ENCODE measurements at places on chromosomes 2 and 18. TPM values are rescaled to one million over a fixed set of nuclear protein-coding genes. Genes with fewer than 3 reads are reported as not detected.

DNA sequence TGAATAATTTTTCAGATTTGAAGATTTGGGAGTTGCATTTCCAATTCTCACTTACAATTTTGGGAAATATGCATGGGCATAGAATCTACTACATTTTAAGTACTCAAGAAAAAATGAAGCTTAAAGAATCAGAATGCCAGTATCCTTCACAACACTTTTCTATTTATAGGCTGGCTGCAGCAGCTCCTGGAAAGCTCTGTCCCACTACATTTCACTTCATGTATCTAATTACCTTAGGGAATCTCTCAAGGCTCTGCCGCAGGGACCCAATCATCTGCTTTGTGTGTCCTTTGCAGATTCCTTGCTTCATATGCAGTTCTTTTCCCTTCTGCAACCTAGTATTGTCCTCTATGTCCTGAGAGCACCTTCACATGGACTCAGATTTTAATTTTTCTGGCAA, 102.9 kb downstream of the NUP35 start:
- no peak for DNase-seq

Gene ARHGEF4
- 6.5 TPM for total RNA-seq

GRCh38 chr2:170815746-170816503, 762 bp upstream of the GAD1 start:
- DNase-seq, result peak; percentile 85

GRCh38 chr2:120791243-120791961, 55.7 kb downstream of the GLI2 start:
- no peak for DNase-seq

- DNase-seq, result peak; percentile 2
Observed at GRCh38 chr18:78595924-78596573, 383.6 kb upstream of the SALL3 start.

DNA sequence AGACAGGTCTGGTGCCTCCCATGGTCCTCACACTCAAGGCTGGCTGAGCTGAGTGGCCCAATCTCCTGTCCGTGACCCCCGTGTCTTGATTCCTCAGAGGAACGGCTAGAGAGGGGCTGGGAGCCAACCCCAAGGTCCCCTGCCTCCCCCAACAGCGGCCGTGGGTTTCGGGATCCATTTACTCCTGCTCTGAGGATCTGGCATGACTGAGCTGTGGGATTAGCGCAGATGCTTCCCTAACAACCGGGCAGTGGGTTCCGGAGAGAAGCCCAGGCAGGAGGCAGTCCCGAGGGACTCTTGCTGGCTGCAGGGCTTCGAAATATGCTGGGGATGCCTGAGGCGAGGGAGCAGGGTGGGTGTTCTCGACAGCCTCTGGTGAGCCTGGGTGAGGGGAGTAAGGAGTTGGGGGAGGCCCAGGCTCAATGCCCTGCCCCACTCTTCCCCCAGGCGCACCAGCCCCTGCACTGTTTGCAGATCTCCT, 18.9 kb downstream of the GPR35 start:
- no peak for DNase-seq

Gene EDAR
- total RNA-seq, result 0.69 TPM

GRCh38 chr2:48205137-48205798, 299.0 kb upstream of the FBXO11 start:
- no peak for DNase-seq

Gene OR6B2
- not detected for total RNA-seq

DNA sequence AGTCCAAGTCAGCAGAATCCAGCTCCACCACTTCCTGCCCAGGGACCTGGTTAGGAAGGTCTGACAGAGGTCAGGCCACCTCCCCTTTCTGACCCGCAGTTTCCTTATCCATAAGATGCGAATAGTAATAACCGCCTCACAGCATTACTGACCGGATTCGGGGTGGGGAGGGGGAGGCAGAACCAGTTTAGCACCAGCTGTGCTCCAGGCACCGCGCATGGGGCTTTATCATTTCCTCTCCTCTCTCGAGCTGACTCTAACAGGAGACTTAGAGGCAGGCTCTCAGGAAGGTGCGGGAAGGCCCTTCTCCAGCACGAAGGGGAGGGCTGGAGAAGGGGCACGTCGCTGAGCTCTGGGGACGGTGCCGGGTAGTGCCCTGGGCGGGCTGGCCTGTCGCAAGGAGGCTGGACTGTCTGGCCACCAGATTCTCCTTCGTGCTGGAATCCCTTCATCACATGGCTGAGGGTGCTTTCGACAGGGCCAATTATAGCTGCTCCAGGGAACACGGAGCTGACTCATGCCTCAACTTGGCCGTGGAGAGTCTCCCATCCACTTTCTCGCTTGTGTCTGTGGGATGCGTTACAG, 5.7 kb downstream of the EHD3 start:
- DNase-seq, result no peak

DNA sequence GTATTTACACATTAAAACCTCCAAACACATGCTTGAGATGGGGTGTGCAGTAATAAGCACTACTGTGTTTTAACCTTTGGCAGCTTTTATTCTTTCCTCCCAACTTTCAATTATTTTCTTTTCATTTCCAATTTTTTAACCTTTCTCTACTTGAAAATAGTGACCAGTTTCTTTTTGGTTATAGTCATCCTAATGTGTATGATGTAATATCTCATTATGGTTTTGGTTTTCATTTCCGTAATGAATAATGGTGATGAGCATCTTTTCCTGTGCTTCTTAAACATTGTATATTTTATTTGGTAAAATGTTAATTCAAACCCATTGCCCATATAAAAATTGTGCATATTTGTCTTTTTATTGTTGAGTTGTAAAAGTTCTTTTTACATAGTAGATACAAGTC, 103.5 kb downstream of the BMPR2 start:
- no peak for DNase-seq

Gene FAHD2A
- total RNA-seq, result 28.8 TPM

GRCh38 chr2:234980451-234981187, 28.8 kb downstream of the SH3BP4 start:
- DNase-seq, result no peak

DNA sequence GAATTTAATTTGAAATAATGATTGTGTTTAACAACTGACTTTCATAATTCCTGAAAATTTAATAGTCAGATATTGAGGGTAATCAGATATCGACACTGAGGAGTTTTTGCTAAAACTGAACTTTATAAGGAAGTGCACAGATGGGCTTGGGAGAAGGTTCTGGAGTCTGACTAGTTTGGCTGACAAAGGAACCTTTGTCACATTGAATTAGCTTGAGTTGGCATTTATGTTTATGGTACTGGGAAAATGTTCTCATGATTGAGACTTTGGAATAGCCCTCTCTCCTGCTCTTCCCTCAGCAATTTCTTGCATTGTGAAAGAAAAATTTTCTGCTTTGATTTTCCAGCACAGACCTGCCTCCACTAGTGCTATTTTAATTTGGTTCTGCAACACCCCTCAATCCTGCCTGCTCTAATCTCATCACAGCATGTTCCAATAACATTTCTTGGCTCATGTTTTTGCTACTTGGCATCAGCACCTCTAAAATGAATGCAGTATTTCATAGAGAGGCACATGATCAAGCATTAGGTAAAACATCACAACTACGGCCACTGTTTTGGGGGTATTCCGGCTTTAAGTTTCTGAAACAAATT, 133.9 kb upstream of the FSHR start:
- DNase-seq, result no peak

DNA sequence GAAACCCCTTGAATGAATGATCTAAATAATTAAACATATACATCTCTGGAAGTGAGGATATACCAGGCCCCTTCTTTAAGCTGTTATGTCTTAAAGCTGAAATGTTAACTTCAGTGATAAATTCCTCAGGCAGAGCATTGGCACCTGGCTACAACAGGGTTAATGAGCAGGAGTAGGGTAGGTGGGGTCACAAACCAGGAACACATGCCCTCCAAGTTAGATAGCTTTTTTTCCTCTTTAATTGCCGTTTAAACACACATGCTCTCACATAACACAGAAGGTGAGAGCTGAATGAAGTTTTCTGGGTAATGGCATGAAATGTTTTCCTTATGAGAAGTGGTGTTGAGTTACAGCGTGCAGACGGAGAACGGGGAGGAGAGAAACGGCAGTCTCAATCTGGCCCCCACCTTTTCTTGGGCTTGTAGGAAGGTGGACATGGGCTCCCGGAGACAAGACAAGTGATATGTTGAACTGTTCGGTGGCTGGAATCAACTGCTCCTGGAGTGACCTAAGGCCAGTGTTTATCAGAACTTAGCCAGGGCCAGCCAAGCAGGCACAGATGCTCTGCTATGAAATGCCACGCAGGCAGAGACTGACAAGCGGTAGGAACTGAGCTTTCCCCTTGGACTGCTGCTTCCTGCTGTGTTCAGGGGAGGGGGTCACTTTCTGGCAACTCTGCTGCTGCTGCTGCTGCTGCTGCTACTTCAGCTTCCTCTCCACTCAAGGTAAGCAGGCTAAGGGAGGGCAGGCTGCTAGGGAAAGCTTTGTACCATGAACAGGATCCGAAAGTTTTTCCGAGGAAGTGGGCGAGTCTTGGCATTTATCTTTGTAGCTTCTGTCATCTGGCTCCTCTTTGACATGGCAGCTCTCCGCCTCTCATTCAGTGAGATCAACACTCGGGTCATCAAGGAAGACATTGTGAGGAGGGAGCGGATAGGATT, at the start of gene GALNT5:
TSS of gene GALNT5 (plus strand) at position 394 of the 941 bp plus-strand sequence. CDS start at position 772, 378 bp downstream.
- DNase-seq, result no peak

Data from progenitor cell of endocrine pancreas (in vitro differentiated cells).